CD4-positive, alpha-beta memory T cell (primary cell): ENCODE measurements at places on chromosomes 16 and 17. TPM values are rescaled to one million over a fixed set of nuclear protein-coding genes. Genes with fewer than 3 reads are reported as not detected.

DCAF7 gene
- total RNA-seq = 93.0 TPM

HASPIN gene
- total RNA-seq = 0.28 TPM

TMIGD1 gene
- total RNA-seq = not detected

TBC1D26 gene
- 0.19 TPM for total RNA-seq

KRTAP2-2 gene
- total RNA-seq = not detected

NUDT7 gene
- total RNA-seq = 9.8 TPM

QPRT gene
- 1.1 TPM for total RNA-seq

MFSD6L gene
- total RNA-seq = not detected

KIF18B gene
- not detected for total RNA-seq

SPEM1 gene
- total RNA-seq = not detected

PRSS8 gene
- total RNA-seq = not detected

GRCh38 chr17:44002141-44002848, 2.1 kb upstream of the NAGS start:
- H3K36me3 ChIP-seq = no peaks in the 10 kb centered on the region
- H3K4me1 ChIP-seq = peaks cover 19% of the 10 kb centered on the region
- no peak overlapping the region for H3K4me3 ChIP-seq
- DNase-seq = no peak
- H3K27me3 ChIP-seq = no peaks in the 10 kb centered on the region

- H3K27me3 ChIP-seq = no peaks in the 10 kb centered on the region
- no peaks in the 10 kb centered on the region for H3K4me1 ChIP-seq
- H3K4me3 ChIP-seq = no peak overlapping the region
- H3K36me3 ChIP-seq = no peaks in the 10 kb centered on the region
- no peak overlapping the region for H3K27ac ChIP-seq
These were observed 13.6 kb downstream of the DRC7 start for GRCh38 chr16:57708168-57708567.

- no peak overlapping the region for H3K27ac ChIP-seq
- H3K36me3 ChIP-seq = no peaks in the 10 kb centered on the region
- no peak for DNase-seq
- H3K27me3 ChIP-seq = no peaks in the 10 kb centered on the region
These were observed 17.0 kb downstream of the MGAT5B start for GRCh38 chr17:76884995-76885893.

DNA sequence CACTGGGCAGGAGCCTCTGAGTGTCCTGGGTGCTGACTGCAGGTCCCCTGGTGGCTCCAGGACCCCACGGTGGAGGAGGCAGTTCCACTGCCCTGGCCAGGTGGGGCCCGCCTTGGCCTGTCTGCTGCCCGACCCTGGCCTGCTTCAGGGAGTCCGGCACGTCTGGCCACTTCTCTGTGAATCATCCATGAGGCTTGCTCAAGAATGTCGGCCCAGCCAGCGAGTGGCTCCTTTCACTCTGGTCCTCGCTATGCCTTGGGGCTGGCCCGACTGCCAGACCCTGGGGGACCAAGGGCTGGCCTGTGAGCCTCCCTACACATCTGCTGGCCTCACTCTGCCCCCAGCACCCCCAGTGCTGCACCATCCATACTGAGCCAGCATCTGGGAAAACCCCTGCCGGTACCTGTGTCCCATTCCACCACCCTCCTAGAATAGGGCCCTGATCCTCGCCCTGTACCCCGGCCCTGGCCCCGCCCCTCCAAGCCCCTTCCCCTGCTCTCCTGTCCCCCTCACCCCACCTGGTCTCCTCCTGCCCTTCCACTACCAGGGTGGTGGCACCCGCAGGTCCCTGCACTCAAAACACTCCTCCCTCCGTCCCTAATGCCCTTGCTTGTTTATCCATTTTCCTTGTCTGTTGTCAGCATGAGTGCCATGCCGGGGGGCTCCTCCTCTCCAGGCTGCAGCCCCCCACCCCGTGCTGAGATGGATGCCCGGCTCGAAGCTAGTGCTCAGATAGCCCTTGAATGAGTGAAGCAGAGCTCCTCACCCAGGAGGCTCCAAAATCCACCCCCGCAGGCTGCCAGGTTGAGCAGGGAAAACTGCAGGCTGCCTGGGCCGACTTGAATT, 35.5 kb downstream of the ADCY7 start:
- no peak overlapping the region for H3K4me3 ChIP-seq
- H3K27ac ChIP-seq = no peak overlapping the region
- no peaks in the 10 kb centered on the region for H3K4me1 ChIP-seq
- no peak for DNase-seq

DNA sequence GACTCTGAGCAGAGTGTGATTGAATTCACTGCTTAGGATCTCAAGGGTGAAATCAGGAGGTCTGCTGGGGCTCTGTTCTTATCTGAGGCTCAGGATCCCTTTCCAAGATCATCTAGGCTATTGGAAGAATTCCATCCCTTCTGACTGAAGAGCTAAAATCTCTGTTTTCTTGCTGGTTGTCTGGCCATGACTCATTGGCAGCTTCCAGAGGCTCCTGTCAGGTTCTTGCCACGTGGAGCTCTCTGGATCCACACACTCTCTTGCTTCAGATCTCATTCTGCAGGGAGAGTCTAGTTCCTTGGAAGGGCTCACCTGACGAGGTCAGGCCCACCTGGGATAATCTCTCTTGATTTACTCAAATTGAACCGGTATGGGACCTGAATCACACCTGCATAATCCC, 930.7 kb downstream of the CDH8 start:
- no peaks in the 10 kb centered on the region for H3K36me3 ChIP-seq
- H3K27ac ChIP-seq = no peak overlapping the region
- H3K4me3 ChIP-seq = no peak overlapping the region
- no peak for DNase-seq
- H3K27me3 ChIP-seq = no peaks in the 10 kb centered on the region
- H3K4me1 ChIP-seq = no peaks in the 10 kb centered on the region

- peaks cover 15% of the 10 kb centered on the region for H3K27me3 ChIP-seq
- no peaks in the 10 kb centered on the region for H3K36me3 ChIP-seq
- no peak overlapping the region for H3K27ac ChIP-seq
- no peak overlapping the region for H3K4me3 ChIP-seq
These were observed 681 bp downstream of the USP43 start for GRCh38 chr17:9645851-9646545.

- no peaks in the 10 kb centered on the region for H3K4me1 ChIP-seq
- no peak for DNase-seq
- no peak overlapping the region for H3K27ac ChIP-seq
- no peak overlapping the region for H3K4me3 ChIP-seq
- H3K27me3 ChIP-seq = peaks cover 6% of the 10 kb centered on the region
- H3K36me3 ChIP-seq = no peaks in the 10 kb centered on the region
These were observed 60.3 kb upstream of the CIBAR2 start for GRCh38 chr16:85172455-85173145.

- H3K4me3 ChIP-seq = no peak overlapping the region
- no peaks in the 10 kb centered on the region for H3K4me1 ChIP-seq
- no peaks in the 10 kb centered on the region for H3K36me3 ChIP-seq
- no peak for DNase-seq
- no peaks in the 10 kb centered on the region for H3K27me3 ChIP-seq
- no peak overlapping the region for H3K27ac ChIP-seq
These were observed 22.3 kb upstream of the G6PC1 start for GRCh38 chr17:42878123-42878880.

GRCh38 chr16:89001117-89002027, 24.4 kb upstream of the CBFA2T3 start:
- no peak for DNase-seq
- no peaks in the 10 kb centered on the region for H3K36me3 ChIP-seq
- no peak overlapping the region for H3K4me3 ChIP-seq
- no peak overlapping the region for H3K27ac ChIP-seq

GRCh38 chr16:86044881-86045590, 146.1 kb downstream of the IRF8 start:
- DNase-seq = peak; percentile 53
- no peaks in the 10 kb centered on the region for H3K27me3 ChIP-seq
- H3K36me3 ChIP-seq = no peaks in the 10 kb centered on the region
- no peak overlapping the region for H3K27ac ChIP-seq

GRCh38 chr17:80050706-80051105, 14.3 kb downstream of the CCDC40 start:
- no peaks in the 10 kb centered on the region for H3K4me1 ChIP-seq
- no peaks in the 10 kb centered on the region for H3K27me3 ChIP-seq
- H3K36me3 ChIP-seq = no peaks in the 10 kb centered on the region
- H3K27ac ChIP-seq = no peak overlapping the region
- no peak for DNase-seq

DNA sequence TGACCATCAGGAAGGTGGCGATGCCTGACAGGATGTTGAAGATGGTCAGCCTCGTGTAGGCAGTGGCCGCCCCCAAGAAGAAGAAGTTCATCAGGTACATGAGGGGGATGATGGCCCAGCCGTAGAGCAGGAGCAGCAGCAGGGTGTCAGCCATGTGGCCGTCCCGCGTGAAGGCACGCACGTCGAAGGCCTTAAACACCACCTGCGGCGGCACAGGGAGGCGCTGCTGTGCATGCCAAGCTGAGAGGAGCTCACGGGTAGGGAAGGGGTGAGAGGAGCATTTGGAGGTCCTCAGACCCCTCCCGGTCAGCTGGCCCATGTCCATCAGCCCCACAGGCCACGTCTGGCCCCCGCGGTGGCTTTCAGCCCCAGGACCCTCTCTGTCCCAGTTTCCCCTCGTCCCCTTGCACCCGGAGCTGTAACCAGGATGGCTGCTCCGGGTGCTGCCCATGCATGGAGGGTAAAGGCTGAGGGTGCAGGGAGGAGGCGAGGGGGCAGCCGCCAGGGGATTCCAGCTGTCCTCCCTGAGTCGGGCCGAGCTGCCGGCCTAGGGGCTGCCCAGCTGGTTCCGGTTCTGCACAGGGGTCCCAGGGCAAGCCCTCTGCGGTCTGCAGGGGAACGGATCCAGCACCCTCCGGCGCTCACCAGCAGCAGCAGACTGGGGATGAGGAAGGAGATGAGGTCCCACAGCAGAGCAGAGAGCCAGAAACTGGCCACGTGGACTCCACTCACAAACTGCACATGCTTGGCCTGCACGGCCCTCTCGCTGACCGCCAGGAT, 17.1 kb upstream of the RNPS1 start:
- H3K27ac ChIP-seq = no peak overlapping the region
- no peak for DNase-seq
- no peak overlapping the region for H3K4me3 ChIP-seq
- no peaks in the 10 kb centered on the region for H3K4me1 ChIP-seq
- no peaks in the 10 kb centered on the region for H3K36me3 ChIP-seq
- no peaks in the 10 kb centered on the region for H3K27me3 ChIP-seq

- no peaks in the 10 kb centered on the region for H3K27me3 ChIP-seq
- no peaks in the 10 kb centered on the region for H3K36me3 ChIP-seq
- no peak overlapping the region for H3K27ac ChIP-seq
- DNase-seq = no peak
- no peak overlapping the region for H3K4me3 ChIP-seq
These were observed 95.0 kb downstream of the RAB11FIP4 start for GRCh38 chr17:31486351-31487062.
